ENCODE measurements at places on chromosomes 6 and 20.

GRCh38 chr20:41330343-41330720, 10.3 kb upstream of the LPIN3 start:
- no peak for DNase-seq

- DNase-seq = no peak
Observed at GRCh38 chr6:41756354-41756753, 9.2 kb upstream of the PGC start.

DNA sequence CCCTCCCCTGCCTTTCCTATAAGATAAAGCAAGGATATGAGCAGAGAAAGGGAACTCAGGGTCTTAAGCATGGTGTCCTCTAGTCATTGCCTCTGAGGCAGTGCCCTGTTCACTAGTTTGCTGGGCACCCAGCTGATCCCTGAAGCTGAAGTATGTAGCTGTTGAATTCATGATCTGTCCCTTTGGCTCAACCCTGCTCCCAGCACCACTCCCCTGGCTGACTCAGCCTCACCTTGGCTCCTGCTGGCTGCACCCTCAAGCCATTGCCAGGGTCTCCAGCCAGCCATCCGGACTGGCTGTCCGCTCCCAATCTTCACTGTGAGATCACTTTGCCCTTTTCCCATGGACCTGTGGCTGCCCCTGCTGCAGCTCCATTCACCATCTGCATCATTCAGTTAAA, 25.9 kb upstream of the UST start:
- no peak for DNase-seq

GRCh38 chr6:129849456-129849855, 11.7 kb downstream of the TMEM244 start:
- no peak for DNase-seq

DNA sequence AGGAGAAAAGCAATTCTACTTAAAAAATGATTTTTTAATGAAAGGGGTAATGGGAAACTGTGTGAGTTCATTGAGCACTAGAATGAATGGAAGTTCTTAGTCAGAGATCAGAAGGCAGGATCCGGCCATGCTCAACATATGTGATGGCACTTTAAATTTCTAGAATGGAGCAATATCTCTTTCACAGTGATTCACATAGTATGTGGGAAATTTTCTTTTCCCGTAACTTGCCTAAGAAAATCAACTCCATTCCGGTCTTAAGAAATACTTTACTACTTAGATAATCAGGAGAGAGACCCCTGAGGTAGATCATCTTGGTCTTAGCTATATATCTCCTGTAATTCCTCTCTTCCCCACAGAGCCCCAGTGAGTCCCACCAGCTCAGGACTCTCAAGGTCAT, 131.8 kb downstream of the SCML4 start:
- no peak for DNase-seq

DNA sequence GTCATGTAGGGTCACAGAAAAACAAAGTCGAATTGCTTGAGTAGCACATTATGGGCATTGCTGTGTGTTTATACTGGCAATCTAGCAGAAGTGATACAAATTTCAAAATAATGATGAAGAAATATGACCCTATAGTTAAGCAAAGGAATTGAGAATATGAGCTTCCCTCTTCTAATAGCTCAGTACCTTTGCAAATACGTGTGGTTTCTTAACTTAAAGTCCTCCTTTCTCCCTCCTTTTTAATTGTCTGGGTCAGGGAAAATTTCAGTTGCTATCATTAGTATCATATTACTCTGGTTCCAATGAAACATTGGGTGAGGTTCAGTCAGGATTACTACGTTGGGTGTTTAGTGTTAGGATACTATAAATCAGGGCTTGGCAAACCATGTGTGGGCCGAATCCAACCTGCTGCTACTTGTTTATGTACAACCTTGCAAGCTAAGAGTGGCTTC, 166.8 kb upstream of the CARMIL1 start:
- no peak for DNase-seq

- no peak for DNase-seq
Observed at GRCh38 chr6:21911208-21911607, 317.7 kb downstream of the SOX4 start.

GRCh38 chr20:14384416-14385175, 47.2 kb upstream of the FLRT3 start:
- DNase-seq = no peak

- DNase-seq = no peak
Observed at GRCh38 chr6:40042232-40042631, 108.0 kb upstream of the MOCS1 start.

DNA sequence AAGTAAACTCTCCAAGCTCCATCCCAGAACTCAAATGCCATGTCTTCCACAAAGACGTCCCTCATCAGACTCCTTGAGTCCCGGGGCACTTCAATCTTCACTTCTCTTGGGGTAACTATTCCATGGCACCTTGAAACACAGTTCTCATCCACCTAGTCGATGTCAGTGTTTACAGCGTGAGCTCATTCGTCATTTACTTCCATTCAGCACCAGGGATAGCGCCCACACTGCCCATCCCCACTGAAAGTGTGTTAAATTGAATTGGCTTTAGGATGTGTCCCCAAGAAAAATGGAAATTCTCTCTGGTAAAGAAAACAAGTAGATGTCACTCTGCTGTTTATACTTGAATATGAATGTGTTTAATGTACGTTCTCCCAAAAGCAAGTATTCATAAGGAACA, 31.3 kb downstream of the KCNK15 start:
- DNase-seq = no peak

GRCh38 chr6:53868626-53869025, 73.8 kb downstream of the LRRC1 start:
- DNase-seq = no peak

- DNase-seq = no peak
Observed at GRCh38 chr6:11919771-11920440, 92.2 kb upstream of the HIVEP1 start.

Data from stimulated activated CD4-positive, alpha-beta T cell treated with anti-CD3 and anti-CD28 coated beads, Interleukin-2, amount 100 ng/mL, for 48 hours (primary cell).